Brain microvascular endothelial cell (primary cell): ENCODE measurements at places on chromosomes 2 and 18.

- DNase-seq: peak; percentile 81
Measured at GRCh38 chr2:120736624-120737339, 1.1 kb downstream of the GLI2 start.

GRCh38 chr2:176285321-176285720 lies 16.1 kb downstream of the MTX2 start:
- peak; percentile 7 for DNase-seq

DNA sequence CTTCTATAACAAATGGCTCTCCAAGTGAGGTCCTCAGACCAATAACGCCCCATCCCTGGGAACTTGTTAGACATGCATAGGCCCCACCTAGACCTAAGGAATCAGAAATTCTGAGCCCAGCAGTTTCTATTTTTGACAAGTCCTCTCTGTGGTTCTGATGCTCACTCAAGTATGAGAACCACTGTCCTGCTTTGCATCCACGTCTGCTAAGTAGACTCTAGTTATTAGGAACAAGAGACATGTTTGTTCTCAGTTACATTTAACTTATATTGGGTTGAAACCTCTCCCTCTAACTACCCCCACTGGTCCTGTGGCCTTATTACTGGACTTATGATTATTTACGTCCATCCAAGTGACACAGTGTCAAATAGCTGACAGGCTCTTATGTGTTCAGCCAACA lies 70.3 kb downstream of the TMEM17 start:
- DNase-seq: no peak

DNA sequence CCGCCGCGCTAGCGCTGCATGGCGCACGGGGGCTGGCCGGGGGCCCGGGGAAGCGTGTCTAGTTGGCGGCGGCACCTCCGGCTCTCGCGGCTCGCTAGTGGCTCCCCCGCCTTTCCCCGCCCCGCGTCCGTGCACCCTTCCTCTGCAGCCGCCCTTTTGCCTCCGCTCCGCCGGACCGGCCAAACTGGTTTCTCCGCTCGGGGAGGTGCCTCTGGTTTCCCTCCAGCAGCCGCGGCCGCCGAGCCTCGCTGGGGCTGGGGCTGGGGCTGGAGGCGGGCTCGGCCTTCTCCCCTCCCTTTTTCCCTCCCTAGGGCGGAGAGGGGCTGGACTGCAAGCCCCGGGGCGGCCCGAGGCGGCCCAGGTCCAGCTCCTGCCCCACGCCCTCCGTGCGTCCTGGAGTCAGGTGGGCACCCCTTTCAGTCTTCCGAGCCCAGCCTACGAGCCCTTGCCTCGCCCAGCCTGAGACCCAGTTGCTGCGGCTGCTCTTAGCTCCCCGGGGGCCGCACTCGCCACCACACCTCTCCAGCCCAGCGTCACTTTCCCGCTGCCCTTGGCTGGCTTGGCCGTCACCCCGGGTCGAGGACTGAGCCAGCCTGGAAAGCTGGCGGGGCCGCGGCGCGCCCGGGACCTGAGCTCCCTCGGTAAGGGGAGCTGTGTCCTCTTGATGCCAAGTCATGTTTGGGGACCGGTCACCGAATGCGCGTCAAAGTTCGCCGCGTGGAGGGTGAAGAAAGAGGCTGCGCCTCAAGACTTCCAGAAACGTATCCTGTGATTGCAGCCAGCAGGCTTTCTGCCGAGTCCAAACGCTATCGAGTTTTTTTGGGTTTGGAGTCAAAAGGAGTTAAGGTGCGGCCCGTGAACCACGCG lies at the start of gene ATP8B1:
Gene ATP8B1 (minus strand): TSS at position 213 of the 867 bp plus-strand sequence. CDS start 71,508 bp downstream, outside the sequence.
- no peak for DNase-seq

- DNase-seq: no peak
Measured at GRCh38 chr18:58495634-58496033, 133.3 kb downstream of the ALPK2 start.

GRCh38 chr18:31268985-31269406 lies 49.0 kb upstream of the DSG1 start:
- DNase-seq: no peak

- DNase-seq: no peak
Measured at GRCh38 chr2:5507367-5507766, 184.8 kb upstream of the SOX11 start.

- DNase-seq: peak; percentile 76
Measured at GRCh38 chr2:27428213-27428977, at the start of gene NRBP1. NRBP1 (plus strand) TSS chr2:27428631; CDS start chr2:27433274, 4,643 bp downstream.

DNA sequence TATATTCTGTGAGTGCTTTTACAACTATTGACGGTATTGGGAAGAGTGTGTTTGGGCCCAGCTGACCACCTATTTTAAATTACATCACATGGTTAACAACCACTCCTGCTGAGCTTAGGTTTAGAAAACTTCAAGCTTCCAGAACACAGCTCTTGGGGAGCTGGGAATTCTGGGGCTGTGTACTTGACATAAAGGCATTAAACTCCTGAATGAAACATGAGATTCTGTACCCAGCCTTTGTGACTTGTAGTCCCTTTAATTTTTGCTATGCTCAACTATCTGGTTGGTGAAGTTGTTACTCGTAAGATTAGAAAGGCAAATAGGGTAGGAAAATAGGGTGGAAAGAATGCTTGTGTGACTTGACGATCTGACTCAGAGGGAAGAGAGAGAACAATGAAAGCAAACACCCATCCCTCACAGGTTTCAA lies 66.9 kb downstream of the LTBP1 start:
- peak; percentile 28 for DNase-seq

DNA sequence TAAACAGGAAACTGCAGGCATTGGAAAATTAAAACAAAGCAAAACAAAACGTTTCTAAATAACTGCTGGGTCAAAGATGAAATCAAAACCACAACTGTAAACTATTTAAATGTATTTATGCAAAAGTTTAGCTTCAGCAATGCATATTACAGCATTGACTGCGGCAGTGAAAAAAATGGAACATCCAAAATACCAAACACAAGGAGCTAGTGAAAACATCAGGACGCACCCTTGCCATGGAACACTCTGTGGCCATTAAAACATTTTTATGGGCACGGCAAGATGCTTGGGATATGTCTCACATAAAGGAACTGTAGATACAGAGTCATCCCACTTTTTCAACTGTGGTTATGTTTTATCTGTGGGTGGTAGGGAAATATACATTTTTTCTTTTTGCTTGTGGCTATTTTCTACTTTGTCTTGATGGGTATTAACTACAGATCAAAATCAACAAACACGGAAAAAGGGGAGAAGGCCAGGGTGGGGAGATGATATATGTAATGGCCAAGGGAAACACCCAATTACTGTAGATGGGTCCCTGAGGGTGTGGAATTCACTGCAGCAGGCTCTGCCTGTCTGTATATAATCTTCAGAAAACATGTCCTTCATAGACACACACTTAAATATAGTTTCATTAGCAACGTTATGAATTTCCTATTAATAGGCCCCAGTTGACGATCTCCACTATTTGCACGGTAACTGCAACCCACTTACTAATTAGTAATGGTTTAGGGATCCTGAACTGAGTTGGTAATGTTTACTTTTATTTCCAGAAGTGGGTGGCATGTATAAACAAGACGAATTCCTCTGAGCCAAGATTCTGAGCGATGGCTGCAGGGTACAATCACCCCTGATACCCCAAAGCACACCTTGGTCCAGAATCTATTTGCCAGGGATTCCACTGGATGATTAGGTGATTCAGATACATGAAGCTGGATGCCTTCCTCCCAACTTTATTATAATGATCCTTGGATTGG lies 110.5 kb downstream of the ACKR3 start:
- peak; percentile 68 for DNase-seq

- no peak for DNase-seq
Measured at GRCh38 chr18:46421973-46422551, 235.0 kb downstream of the LOXHD1 start.

DNA sequence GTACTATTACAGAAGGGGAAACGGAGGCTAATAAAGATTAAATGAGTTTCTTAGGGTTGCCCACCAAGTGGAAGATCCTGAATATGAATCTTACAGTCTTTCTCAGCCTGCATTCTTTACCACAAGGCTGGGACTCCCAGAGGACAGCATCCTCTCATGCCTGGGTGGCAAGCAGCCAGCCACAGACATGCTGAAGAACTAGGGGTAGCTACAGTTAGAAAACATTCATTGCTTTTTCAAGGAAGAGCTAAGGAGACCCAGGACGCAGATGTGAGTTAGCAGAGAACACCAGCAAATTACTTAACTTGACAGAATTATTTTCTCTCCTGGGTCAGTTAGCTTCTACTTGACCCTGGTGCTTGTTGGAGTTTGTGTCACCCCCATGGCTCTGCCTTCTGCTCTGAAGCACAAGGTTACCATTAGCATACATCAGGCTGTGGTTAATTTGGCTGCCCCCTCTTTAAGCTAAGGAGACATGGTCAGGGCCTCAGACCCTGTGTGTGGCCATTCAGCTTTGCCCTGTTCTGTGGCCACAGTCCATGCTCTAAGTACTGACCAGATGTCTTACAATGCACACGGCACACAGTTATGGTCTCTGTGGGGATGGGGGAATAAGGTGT lies 132.3 kb upstream of the TNP1 start:
- no peak for DNase-seq

DNA sequence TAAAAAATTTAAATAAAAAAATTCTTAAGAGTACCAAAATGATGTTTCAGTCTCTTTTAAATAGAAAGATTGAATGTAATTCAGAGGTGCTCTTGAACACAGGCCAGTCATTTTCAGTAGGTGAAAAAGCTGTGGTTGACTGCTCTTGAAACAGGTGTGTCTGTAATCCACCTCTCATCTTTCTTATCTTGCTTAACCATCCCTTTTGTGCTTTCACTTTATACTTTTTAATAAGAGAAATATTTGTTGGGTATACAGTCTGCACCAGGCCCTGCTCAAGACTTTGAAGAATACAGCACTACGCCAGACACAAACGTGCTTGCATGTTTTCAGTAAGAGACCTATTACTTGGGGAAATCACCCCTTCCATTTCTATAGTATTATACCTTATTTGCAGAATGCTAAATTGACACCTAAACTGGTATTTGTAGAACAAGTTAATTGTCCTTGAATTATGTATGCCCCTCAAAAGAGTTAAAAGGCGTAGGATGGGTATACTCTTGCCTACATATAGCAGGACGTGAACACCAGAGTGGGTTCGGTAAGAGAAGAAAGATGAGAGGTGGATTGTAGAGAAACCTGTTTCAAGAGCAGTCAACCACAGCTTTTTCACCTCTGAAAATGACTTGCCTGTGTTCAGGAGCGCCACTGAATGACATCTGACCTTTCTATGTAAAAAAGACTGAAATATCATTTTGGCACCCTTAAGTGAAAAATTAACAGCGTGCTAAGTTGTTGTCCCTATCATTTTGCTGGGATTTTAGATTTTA lies 4.0 kb upstream of the RTN4 start:
- no peak for DNase-seq

DNA sequence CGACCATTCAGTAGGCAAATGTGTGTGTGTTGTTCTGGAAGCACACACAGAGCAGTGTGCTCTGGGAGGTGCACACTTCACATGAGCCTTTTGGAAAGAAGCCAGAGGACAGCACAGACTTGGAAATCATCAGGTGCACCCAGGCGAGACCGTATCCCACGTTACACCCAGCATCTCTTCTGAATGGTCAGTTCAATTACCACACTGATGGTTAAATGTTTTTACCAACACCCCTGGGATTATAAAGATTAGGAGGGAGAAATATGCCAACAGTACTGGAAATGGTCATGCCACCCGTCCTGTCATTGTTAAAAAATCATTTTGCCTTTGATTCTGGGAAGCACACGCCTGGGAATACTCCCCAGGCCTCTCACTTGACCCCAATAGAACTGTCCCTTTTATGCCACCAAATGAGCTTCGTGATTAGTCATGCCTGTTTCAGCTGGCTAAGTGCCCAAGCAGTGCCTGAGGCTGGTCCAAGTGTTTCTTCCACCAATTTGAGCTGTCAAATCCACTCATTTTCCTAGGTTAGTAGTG lies 183.7 kb downstream of the NRP2 start:
- no peak for DNase-seq

GRCh38 chr18:29087616-29088246 lies 910.8 kb upstream of the CDH2 start:
- DNase-seq: no peak

DNA sequence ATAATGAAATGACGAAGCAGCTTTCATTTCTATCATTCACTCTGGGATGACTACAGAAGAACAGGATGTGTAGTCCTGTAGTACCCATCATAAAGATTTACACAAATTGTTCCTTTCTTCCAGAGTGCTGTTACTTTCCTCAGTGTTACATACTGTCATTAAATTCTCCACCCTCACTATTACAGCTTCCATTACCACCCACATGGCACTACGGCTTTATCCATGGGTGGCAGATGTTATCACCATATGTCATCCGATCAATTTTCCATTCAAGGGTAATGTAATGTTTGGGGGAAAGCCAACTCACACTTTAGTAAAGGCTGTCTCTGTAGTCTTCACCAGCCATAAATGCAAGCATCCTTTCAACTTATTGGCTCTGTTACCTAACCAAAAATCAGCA lies 7.1 kb upstream of the CSRNP3 start:
- DNase-seq: no peak

DNA sequence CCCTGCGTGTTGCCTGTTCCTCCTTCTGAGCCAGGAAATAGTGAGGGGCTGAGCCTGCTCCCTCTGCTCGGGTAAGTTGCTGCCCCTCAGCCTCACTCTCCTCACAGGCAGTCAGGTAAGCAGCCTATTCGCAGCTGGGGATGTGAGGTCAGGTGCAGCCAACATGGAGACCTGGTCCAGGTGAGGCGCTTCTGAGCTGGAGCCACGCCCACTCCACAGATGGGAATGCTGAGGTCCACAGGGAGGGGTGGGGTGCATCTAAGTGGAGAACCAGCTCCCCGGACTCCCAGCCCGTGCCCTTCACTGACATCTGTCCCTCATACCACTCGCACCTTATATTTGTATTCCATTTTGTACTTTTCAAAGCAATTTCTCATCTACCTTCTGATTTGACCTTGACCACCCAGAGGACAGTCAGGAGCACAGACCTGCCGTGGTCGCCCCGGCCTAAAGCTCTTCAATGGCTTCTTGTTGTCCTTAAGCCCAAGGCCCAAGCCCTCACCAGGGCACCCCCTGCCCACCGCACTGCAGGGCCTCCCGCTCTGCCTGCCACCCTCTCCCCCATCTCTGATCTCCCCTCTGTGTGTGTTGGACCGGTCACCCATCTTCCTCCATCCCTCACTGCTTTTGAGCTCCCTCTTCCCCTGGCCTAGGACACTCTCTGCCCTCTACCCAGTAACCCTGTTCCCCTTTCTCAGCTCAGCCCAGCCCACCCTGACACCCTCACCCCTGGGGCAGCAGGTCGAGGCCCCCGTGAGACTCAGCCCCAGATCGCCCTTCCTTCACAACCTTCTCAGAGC lies 49.2 kb upstream of the TAF1B start:
- DNase-seq: no peak

DNA sequence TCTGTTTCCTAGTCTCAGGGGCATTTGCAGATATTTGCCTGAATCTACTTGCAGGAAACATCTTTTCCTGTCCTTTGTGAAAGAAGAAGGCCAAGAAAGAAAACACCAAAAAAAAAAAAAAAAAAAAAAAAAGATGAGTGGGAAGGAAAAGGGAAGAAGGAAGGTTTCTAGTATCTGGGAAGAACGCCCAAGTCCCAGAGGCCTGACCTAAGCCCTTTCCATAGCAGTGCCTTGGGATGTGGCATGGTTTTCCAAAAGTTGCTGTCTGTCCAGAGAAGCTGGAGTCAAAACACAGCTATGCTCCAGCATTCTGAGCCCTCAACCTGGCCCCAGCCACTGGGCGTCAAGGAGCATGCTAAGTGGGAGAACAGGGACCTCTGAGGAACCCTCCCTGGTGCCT lies 123.5 kb downstream of the INHBB start:
- no peak for DNase-seq
